ENCODE measurements at places on chromosomes 6 and 20.

DNA sequence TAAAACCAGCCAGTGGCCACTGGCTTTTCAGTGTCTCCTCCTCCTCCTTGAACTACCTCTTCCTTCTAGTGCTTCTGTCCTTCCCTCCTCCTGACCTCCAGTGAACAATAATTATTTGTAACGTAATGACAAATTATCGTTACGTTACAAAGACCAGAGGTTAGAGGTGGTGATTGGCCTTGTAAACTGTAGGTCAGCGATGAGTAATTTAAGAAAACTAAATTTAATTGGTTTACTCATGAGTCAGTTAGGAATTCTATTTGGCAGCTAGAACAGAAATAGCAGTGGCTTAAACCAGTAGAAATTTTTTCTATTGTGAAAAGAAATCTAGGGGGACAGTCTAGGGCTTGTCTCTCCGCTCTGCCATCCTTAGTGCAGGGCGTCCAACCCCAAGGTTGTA is 38.8 kb downstream of the PPARD start:
- peak; percentile 50 for DNase-seq

GRCh38 chr20:37356387-37356786 is 10.4 kb downstream of the SRC start:
- no peak for DNase-seq

- no peak for DNase-seq
Measured at GRCh38 chr20:57439432-57439831, 48.2 kb downstream of the RBM38 start.

DNA sequence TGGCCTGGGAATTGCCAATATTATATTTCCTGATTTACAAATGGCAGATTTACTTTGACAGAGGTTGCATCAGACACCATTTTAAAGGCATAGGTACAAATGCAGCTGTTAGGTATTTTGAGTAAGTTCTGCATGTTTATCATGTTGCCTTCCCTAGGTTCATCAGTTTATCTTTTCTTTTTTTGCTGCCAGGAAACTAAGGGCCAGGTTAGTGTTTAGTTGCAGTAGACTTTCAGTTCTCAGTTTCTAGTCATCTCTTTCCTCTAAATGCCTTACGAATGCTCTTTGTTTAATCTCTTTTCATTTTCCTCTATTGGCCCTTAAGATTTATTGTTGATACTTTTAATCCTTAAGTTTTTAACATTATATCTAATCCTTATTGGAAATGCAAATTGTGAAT is 129.9 kb downstream of the SMAP1 start:
- no peak for DNase-seq

DNA sequence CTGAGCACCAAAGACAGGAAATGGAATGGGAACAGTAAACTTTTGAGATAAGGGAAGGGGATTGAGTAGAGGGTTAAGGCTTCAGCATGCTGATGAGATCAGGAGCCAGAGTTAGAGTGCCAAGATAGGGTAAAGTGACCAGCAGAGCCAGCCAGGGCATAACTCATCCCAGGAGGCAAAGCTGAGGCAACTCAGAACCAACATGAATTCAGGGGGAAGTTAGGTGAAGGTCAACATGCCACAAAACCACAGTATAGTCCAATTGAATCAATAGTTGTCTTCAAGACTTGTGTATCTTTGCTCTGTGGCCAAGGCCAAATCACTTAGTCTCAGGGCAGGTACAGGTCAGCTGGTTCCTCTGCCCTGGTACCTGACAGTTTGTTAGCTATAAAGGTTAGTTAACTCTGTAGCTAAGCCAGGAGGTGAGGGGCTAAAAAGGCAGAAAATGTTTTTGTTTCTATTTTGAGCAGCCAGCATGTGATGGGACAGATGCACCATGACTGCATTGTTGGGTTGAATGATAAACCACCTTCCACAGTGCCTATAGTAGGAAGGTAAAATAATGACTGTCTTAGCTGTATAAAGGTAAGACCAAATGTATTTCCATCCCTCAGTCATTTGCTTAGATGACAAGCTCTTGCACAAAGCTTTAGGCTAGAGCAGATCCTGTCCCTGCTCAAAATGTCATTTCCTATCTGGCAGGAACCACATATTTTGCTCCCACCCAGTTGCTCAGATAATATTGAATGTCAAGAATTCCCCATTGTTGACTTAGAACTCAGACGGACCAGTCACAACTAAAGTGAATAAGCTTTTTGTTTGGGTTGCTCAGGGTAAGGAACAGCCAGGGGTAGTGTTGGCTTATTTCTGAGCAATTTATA is 15.8 kb downstream of the RNF8 start:
- DNase-seq, result peak; percentile 41

DNA sequence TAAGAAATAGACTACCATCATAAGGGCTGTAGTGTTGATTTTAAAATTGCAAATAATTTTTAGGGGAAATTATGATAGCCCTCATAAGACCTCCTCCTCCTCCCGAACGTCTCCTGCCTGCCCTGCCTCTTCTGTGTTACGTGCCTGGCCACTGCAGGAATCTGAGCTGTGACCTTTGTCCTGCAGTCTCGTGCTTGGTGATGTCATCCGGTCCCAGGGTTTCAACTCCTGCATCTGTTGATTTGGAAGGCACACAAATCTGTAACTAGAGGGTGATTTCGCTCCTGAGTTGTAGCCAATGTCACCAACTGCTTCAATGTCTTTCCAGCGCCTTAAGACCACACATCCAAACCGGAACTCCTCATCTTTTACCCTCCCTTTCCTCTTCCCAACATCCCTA is 163.2 kb downstream of the AIG1 start:
- DNase-seq, result no peak

- DNase-seq, result peak; percentile 10
Measured at GRCh38 chr20:63652192-63652980, 838 bp downstream of the STMN3 start.

- peak; percentile 99 for DNase-seq
Measured at GRCh38 chr6:44058617-44059358, 68.5 kb downstream of the MRPL14 start.

DNA sequence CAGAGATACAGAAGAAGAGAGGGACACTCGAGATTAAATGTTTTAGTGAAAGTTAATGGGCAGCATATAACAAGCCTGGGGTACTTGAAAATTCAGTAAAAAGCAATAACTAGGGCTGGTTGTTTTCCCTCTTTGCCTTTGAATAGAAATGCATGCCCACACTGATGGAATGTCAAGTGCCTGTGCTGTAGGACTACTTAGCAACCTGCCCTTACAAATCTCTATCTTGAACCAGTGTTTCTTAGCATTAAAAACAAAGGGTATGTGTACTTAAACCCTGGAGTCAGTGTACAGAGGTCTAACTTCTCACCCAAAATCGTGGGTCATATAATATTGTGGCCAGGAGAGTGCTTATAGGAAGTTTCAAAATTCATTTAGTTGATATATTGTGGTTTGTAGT is 37.1 kb downstream of the RNF144B start:
- no peak for DNase-seq

GRCh38 chr20:58826271-58826670 is 24.4 kb downstream of the GNAS-AS1 start:
- DNase-seq, result no peak

DNA sequence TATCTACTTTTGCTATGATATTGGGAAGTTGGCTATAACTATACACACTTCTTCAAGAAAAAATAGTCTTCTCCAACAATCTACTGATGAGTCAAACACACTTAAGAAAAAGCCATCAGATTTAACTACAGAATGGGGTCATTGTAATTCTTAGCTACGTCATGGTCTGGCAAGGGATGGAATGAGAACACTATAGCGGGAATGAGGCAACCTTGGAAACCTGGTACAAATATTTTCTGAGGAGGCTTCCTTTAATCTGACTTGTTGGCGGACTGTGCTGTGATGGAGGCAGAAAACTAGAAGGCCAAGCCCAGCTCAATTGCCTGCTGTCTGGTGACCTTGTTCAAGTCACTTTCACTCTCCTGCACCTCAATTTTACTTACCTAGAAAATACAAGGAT is 586.8 kb upstream of the JAG1 start:
- peak; percentile 13 for DNase-seq

- DNase-seq, result no peak
Measured at GRCh38 chr6:11386323-11386722, 151.2 kb upstream of the TMEM170B start.

DNA sequence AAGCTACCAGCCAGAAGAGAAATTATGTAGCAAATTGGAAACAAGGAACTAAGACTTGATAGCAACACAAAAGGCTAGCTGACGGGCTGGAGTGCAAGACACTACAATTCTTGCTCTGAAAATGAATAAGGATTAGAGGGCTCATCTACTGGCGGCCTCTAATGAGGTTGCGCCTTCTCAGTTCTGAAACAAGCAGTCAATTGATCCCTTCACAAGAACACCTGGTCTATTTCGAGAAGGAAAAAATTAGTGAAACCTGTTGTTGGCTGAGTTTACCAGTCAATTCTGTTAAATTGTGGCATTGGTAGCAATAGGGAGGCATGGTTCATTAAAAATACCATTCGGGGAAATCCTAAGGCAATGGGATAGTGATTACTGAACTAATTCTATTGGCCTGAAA is 74.8 kb upstream of the JARID2 start:
- DNase-seq, result no peak

DNA sequence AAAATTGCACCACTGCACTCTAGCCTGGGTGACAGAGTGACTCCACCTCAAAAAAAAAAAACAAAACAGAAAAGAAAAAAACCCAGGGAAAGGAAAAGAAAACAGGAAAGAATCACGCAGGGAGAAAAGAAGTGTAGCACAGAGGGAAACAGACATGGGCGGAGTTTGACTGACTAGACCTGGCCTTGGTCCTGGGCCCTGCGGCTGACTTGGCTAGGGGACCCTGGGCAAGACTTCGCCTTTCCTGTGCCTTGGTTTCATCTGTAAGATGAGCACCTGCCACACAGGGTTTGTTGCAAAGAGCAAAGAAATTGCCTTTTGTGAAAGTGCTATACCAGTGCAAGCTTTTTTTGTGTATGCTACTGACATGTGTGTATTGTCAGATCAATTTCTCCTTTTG is 71.3 kb upstream of the KCNG1 start:
- no peak for DNase-seq

DNA sequence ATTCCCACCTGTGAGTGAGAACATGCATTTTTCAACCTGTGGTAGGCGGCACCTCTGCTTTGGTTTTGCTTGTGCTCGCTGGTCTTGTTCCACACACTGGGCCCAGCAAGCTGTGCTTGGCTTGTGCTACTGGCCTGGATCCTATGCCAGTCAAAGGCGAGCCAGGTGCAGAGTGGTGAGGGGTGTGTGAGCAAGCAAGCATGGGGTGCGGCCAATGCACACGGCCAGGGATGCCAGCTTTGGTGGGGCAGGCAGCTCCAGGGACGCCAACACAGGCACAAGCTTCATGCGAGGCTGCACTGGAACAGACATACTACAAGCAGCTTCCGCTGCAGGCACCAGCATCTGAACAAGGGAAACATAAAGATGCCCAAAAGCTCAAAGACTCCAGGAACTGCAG is 654.9 kb upstream of the EYS start:
- DNase-seq, result no peak

DNA sequence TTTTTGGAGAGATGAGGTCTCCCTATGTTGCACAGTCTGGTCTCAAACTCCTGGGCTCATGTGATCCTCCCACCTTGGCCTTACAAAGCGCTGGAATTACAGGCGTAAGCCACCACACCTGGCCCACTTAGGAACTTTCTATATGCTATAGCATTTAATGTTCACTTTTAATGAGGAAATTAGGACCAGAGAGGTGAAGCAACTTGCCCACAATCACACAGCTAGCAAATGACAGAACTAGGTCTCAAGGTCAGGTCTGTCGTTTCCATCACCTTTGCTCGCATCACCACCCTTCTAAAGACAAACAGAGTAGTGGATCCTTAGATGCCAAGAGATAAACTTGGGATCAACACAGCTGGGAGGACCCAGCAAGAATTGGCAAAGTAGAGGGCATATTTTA is 381.7 kb downstream of the CD83 start:
- no peak for DNase-seq

GRCh38 chr6:122007339-122007738 is 392.1 kb upstream of the HSF2 start:
- peak; percentile 60 for DNase-seq

DNA sequence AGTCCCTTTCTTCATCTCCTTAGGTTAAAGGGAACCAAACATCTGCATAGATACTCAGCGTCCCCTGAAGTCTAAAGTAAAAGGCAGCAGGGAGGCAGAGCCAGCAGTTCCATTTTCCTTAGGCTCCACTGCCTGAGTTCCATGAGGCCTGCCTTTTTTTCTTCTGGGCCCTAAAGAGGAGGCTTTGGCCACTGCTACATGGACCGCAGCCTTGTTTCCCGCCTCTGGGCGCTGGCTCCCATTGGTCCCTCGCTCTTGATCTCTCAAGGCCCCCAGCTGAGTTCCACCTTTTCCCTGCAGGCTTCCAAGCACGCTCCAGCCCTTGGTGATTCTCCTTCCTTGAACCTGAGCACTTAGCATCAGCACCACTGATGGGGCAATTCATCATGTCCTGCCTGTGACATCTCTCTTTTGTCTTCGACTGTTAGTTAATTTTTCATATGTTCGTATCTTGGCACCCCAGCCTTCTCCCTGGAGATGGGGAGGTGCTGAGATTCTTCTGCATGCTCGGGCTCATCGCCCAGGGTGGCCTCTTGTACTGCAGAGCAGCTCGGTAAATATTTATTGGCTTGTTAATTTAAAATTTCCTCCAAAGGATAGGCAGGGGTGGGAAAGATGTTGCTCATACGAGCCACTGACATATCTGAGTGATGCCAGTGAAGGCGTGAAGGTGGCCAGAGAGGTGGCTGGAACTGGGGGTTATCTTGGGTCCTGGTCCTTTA is 3.4 kb downstream of the MLN start:
- DNase-seq, result no peak

GRCh38 chr20:22719167-22719591 is 134.8 kb upstream of the FOXA2 start:
- no peak for DNase-seq

GRCh38 chr6:164063346-164063745 is 648.8 kb downstream of the QKI start:
- DNase-seq, result no peak

GRCh38 chr20:12086359-12086758 is 168.7 kb downstream of the BTBD3 start:
- peak; percentile 18 for DNase-seq

DNA sequence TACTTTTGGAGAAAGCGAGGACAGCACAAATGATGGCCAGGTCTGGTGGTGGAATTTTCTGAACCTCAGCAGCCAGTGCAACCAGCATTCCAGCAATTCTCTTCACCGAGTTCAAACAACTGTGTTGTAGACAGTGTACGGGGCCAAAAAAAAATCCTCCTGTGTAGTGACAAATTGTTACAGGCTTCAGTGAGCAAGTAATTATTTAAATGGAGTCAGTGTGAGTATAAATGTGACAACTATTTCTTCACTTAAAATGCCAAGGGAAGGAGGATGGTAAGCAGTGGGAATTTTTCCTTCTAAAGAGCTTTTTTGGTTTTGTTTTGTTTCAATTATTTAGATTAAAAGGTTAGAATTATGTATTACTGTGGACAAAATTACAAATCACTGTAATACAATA is 154.1 kb downstream of the TMEM242 start:
- no peak for DNase-seq

- no peak for DNase-seq
Measured at GRCh38 chr20:19950042-19950441, 67.1 kb upstream of the NAA20 start.

Measured in fibroblast of the aortic adventitia (primary cell).